ENCODE measurements at places on chromosomes 6 and 20. TPM values are rescaled to one million over a fixed set of nuclear protein-coding genes. Genes with fewer than 3 reads are reported as not detected.

The DYNLT2 gene
- 2.0 TPM for total RNA-seq

The BMP2 gene
- 10.6 TPM for total RNA-seq

The SLC17A1 gene
- not detected for total RNA-seq

The ETV7 gene
- 0.09 TPM for total RNA-seq

The CNKSR3 gene
- 11.7 TPM for total RNA-seq

The PROKR2 gene
- total RNA-seq, result not detected

The MRPL2 gene
- total RNA-seq, result 18.7 TPM

The SLC22A16 gene
- not detected for total RNA-seq

The IPCEF1 gene
- total RNA-seq, result 1.3 TPM

The ZNF341 gene
- 0.90 TPM for total RNA-seq

The MYL9 gene
- 50.0 TPM for total RNA-seq

The OTOR gene
- total RNA-seq, result not detected

The TBX18 gene
- 27.1 TPM for total RNA-seq
